Upper lobe of left lung (tissue), 6 donors: ENCODE measurements at places on chromosomes 1 and 21. TPM values are rescaled to one million over a fixed set of nuclear protein-coding genes. Genes with fewer than 3 reads are reported as not detected.

The KIF17 gene
- total RNA-seq, result 4.2 TPM

DNA sequence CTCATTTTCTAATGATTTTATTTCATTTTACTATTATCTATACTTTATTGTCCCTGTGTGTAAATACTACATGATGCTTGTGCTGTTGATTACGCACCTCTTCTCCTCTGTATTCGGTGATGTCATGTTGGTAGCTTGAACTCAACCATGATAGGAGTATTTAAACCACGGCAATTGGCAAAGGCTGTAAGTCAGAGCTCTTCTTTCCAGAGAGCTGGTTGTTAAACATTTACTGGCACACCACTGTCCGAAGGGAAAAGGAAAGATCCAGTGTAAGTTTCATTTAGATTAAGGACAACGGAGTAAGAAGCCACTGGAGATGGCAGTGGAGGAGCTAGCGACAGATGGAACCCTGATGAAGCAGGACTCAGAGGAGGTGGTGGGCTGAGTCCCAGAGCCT, 93.4 kb upstream of the KCNE2 start:
- no peak for DNase-seq

GRCh38 chr21:44012474-44013379, 618 bp downstream of the TRAPPC10 start:
- peak; percentile 95 for DNase-seq

The C1orf56 gene
- total RNA-seq, result 2.8 TPM

The FHAD1 gene
- 2.0 TPM for total RNA-seq

The WDTC1 gene
- total RNA-seq, result 50.3 TPM

The ESPN gene
- 27.2 TPM for total RNA-seq

The TEDDM1 gene
- total RNA-seq, result not detected

DNA sequence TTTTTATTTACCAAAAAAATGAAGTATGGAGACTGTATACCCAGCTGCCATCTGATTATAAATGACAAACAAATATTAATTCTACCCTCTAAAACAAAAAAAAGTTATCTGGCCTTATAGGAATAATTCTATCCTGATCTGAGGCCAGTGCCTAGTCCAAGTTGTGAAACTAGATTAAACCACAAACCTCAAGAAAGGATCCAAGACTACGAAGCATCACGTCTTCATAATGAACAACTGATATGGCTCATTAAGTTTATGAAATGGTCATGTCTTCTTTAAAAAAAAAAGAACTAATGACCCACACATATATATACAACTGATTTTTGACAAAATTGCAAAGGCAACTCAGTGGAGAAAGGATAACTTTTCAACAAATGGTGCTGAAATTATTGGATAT, 32.4 kb upstream of the CTTNBP2NL start:
- no peak for DNase-seq

The A3GALT2 gene
- total RNA-seq, result not detected

The CRB1 gene
- total RNA-seq, result 0.13 TPM

DNA sequence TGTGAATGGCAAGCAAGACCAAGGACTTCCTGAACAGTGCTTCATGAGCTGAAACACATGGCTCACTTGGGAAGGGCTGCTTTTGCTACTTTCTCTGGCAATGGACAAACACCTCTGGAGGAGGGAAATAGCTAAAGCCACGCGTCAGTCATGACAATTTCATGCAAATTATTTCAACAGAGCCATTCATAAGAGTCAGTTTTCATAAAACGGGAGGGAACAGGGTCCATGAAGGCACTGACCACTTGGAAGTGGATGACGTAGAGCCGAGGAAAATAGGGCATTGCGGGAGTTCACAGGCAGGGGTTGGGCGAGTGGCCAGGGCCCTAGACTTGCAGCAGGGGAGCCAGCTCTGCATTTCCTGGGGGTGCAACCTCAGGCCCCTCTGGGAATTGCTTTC, 43.9 kb downstream of the SDC3 start:
- DNase-seq, result no peak

GRCh38 chr1:32063261-32063681, 9.5 kb upstream of the TMEM39B start:
- no peak for DNase-seq

DNA sequence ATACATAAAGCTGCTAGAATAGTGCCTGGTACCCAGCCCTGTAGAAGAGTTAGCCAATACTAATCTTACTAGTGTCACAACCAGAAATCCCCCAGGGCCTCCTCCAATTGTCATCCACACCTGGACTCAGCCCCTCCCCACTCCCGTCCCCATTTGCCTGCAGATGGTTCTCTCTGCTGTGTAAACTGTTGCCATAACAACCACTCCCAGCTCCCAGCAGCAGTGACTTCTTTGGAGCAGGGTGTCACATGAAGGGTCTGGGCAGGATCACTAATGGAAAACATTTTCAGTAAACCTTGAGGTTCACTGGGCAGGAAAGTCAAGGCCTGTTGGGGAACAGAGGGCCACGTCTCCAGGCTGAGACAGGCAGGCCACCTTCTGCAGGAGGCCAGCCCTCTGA, 126.0 kb upstream of the IPO9 start:
- no peak for DNase-seq

The CNKSR1 gene
- total RNA-seq, result 27.7 TPM

The EPRS1 gene
- total RNA-seq, result 64.7 TPM

DNA sequence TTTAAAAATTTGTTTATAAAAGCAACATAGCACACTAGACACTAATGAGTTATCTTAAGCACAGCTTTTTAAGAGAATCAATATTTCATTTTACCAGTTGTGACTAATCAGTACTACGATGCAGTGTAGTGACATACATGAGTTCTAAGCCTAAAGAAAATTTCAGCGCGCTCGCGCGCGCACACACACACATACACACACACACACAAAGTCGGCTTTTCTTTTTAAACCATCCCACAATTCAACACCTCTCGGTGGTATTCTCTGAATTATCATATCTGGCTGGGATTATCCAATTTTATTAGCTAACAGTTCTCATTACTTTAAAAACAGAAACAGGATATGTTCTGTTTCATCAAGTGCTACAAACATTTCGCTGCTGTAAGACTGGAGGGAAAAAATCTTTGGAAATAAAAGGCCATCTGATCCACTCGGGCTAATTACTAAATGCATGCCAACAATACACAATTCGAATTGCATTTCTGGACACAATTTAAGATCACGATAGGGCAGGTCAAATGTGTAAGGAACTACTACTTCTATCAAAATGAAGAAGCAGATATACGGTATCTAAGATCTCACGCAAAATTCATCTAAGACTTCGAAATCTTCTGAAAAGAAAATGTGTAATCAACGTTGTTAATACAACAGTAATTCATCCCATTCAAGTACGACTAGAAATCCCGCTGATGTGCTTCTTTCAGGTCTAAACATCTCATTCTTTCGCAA, 1.2 kb downstream of the TUT4 start:
- no peak for DNase-seq

DNA sequence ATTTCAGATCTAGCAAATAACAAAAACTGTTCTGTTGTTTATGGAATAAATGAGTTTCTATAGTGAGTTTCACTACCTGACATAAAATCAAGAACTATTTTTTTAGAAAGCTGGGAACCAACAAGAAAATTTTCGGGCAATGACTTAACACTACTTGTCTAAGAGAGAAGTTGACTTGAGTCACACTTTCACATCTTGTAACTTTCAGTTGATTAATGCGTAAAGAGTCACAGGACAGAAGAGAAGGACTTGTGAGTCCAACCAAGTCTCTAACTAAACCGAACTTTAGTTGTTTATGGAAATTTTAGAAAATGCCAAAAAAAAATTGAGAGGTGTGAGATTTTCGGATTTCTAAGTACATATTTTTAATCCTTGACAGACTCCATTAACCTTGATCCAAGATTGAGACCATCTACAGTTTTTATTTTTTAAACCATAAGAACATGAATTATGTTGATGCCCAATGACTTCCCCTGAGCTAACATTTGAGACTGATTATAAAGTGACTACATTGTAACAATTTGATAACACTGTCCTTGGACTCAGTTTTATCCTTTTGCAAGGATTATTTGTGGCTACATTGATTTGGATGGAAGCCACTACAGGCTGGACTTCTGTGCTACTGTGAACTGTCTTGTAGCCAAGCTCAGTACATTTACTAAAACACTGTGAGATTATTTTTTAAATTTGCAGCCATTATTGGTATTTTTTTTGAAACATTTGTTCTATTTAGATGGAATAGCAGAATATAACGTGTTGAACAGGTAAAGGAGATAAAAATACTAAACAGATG, 284.0 kb downstream of the PTPRC start:
- no peak for DNase-seq

DNA sequence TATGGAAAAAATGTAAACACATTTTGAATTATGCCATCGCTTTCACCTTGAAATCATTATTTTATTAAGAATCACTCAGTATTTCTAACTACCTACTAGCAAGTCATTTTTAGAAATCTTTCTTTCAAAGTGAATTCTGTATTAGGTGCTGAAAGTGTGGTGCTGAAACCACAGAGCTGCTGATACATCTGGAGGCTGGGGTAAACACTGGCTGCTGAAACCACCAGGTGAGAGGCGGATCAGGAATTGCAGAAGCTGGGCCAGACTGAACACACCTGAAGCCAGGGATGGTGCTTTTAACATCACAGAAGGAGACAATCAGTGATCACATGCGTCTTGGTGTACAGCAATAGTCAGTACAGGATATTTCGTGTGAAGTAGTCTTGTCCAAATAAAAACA, 42.2 kb upstream of the KCNE1 start:
- DNase-seq, result no peak

The EDN2 gene
- not detected for total RNA-seq

DNA sequence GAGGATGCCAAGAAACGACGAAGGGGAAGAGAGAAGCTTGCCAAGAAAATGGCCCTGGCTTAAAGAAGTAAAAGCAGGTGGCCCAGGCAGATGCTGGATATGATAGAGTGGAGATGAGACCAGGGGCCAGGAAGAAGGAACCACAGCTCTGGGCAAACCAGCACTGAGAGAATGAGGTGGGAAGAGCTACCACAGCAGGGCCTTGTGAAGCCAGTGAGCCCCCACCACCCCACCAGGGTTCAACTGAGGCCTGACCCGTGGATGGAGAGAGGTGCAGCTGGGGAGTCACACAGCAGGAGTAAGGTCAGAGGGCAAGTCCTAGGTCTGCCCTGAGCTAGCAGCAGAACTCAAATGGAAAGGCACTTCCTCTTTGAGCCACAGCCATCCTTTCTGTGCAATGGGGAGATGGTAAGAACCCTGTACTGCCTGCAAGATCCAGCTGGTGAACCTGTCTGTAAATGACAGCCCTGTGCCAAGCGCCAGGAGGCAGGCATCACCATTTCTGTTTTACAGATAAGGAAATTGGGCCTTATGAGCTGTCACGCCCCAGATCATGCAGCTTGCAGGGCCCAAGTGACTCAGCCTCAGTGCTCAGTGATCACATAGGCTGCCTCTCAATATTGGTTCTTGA, 8.5 kb downstream of the SH3BGRL3 start:
- DNase-seq, result no peak

DNA sequence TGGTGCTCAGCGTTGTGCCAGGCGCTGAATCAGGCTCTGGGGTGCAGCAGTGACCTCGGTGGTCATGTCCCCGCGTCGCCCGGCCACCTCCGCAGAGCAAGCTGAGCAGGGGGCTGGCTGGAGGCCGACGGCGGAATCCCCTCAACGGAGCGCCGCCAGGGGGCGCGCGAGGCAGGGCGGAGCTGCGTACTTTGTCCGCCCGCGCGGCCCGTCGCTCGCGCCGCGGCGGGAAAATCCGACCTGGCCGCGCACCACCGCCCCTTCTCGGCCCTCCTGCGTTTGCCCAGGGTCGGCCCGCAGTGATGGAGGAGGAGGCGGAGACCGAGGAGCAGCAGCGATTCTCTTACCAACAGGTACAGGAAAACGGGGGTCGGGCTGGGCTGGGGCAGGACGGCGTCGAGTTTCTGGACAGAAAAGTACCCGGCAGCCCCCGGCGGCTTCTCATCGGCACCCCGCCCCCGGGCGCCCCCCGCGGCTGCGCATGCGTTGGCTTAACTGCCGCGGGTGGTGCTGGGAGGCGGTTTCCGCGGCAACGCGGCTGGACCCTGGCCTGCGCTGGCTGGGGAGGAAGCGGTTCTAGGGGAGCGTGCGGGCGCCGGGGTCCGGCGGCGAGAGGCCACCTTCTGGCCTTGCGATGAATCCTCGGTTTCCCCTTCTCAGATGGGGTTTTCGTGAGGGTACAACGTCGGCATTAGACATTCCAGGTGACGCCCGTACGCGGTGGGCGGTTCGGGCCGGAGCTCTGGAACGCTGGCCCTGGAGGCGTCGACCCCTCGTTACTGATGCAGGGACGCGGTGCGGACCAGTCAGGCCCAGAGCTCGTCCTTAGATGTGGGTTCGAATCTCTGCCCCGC, at the start of gene CENPS:
CENPS (plus strand) TSS at position 218 of the 854 bp plus-strand sequence; CDS start at position 303, 85 bp downstream.
- DNase-seq, result peak; percentile 91

DNA sequence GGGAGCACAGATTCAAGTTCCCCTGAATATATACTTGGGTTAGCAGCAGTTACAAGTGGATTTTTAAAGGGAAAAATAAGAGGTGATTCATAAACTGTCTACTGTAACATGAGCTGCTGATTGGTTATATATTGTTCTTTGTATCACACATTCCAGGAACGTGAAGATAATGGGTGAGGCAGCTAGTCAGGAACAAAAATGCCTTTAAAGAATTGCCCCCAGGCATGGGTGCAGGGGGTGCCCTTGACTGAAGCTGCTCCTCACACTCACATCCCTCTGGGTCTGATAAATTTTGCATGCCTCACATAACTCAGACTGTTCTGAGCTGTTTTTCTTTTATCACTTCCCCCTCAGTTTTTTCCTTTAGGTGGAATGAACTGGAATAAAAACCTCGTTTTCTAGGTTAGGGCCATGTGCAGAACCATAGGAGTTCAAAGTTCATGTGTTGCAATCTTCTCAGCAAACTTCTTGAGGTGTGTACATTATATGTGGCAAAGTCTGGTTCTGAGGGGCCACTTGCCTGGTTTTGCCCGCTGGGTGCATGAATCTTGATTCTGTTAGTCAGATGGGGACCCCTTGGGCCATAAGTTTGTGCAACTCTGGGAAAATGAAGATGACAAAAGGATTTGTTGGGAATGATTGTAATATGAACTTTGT, 21.1 kb downstream of the TBX19 start:
- no peak for DNase-seq

The AMY2A gene
- total RNA-seq, result not detected

GRCh38 chr1:24379733-24380315, 33.8 kb downstream of the STPG1 start:
- no peak for DNase-seq
